Dermis microvascular lymphatic vessel endothelial cell (primary cell): ENCODE measurements at places on chromosomes 7 and 10.

DNA sequence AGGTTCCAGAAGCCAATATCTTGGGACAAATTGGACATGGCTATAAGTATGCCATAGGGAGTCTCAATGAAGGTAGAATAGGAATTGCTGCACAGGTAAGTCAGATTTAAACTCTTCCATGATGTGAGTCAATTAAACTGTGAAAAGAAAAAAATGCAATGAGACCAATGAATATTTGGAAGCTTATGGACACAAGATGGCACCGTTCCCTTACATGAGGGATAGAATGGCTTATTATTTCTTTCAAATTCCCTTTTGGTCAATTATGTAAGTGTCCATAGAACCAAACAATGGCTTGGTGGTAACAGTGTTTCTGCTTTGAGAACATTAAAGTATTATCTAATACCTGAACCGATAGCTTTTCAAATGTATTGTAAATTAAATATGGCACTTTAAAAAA is 35.6 kb downstream of the ACADSB start:
- peak; percentile 4 for DNase-seq

DNA sequence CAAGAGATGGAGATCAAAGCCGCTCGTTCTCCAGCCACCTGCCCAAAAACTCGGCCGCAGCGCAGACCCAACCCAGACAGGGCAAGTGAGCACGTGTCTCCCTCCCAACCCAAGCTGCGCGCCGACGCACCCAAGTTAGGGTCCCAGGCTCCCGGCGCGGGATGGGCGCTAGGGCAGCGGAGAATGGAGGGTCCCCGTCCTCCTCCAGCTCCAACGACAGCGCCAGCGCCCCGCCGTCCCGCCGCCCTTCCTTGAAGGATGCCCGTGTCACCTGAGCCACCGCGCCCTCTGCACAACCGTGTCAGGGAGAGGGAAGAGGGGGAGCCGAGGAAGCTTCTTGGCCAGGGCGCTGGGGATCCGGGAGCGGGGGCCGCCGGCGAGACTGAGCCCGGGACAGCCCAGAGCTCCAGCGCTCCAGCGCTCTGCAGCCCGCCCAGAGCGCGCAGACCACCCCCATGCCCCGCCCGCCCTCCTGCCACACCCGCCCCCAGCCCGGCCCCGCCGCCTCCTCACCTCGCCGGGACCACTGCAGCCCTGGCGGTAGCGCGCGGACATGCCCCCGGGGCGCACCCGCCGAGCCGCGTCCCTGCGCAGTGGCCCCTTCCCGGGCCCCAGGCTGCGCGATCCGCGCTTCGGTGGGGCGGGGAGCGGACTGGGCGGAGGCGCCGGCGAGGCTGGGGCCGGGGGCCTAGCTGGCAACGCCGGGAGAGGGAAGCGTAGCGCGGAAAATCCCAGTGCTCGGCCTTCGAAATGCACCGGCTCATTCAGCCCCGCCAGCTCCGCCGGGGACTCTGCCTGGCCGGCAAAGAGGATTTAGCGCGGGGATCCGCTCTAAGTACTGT is at the start of gene SLC16A12:
TSS of gene SLC16A12 (minus strand) at position 424 of the 842 bp plus-strand sequence. CDS start 73,016 bp downstream, outside the sequence.
- DNase-seq = peak; percentile 2

- no peak for DNase-seq
These were observed 30.0 kb downstream of the ELFN1 start for GRCh38 chr7:1700086-1700485.

DNA sequence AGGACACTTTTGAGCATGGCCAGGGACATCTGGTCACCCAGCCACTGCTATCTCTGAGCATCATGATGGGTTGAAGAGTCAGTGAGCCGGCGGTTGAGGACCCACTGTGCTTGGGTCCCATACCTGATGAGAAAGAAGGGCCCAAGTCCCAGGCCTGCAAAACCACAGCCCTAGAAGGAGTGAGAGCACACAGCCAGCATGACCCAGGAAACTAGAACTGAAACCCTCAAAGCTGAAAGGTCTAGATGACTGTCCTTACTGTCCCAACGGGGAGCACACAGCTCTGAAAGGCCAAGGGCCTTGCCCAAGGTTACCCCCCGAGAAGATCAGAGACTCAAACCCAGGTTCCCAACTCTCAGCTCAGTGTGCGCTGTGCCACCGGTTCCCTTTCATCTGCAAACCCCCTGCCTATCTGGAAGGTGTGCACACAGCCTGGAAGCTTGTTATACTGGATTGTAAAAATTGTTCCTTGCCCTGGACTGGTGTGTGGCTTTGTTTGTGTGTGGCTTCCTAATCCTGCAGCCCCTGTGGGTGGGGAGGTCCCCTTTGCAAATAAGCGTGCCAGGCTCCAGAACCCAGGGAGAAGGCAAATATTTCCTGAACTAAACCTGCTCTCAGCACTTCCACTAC is 22.6 kb upstream of the PSAP start:
- no peak for DNase-seq

GRCh38 chr7:94088560-94088959 is 84.4 kb upstream of the BET1 start:
- DNase-seq = peak; percentile 7

DNA sequence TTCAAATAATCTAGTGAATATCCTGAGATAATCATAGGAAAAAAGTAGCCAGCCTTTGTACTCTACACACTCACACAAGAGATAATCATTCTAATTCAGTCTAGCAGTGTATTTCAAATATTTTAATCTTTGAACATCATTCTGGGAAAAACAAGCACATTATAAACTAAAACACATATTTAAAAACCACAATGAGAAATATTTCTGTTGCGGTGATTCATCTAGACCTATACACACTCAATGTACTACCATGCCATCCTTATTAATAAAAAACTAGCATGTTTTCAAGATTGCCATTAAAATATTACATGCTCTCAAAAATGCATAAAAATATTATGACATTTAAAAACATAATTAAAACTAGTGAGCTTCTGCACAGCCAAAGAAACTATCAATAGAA is 11.8 kb downstream of the COG5 start:
- DNase-seq = no peak

GRCh38 chr10:28631896-28632583 is 45.3 kb upstream of the BAMBI start:
- DNase-seq = no peak

GRCh38 chr10:49619613-49620012 is 5.8 kb downstream of the CHAT start:
- no peak for DNase-seq

DNA sequence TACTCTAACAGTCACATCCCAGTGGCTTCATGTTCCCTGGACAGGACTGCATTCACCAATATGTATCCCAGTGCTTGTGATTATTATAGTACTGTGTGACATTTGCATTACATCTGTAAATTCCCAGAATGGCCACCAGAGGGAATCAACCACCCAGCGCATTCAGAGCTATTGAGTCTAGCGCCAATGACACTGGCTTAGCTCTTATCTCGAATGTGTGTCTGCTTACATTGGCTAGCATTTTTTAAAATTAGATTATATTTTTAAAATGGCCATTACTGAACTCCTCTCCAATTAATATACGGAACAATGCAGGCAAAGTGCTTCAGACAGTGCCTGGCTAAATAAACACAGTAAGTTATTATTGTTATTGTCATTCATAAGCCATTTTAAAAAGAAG is 36.3 kb downstream of the TRIL start:
- peak; percentile 67 for DNase-seq

DNA sequence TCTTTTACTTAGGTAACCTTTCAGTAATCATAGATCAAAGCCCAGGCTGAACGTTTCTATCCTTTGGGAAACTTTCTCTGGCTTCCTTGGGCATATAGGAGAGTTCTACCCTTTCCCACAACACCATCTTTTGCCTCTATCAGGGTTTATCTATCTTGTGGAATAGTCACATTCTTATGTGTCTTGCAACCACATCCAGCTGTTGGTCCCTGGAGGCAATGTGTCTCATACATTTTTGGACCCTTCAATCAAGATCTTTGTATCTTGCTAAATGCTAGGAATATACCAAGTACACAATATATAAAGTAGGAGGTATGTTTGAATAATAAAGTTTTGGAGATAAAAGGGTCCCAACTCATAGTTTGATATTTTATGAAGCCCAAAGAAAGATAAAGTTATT is 121.7 kb downstream of the RNLS start:
- DNase-seq = no peak

DNA sequence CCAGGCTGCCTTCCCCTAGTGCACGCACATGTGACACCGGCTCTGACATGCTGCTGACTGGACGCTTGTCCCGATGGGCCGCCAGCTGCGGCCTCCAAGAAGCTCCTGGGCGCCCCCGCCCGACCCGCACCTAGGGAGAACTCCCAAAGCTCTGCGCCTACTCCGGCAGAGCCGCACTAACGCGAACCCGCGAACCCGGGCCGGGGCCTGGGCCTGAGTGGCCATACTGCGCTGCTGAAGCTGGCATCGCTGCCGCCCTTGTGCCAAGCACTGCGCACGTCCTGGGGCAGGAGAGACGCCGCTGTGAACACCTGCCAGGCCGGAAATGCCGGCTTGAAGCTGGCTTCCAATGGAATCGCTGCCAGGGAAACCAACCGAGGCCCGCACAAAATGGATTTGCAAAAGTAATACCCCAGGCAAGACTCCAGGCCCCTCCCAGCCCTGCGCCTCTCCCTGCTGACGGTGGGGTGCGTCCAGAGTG is 85.1 kb downstream of the WASHC2A start:
- no peak for DNase-seq

DNA sequence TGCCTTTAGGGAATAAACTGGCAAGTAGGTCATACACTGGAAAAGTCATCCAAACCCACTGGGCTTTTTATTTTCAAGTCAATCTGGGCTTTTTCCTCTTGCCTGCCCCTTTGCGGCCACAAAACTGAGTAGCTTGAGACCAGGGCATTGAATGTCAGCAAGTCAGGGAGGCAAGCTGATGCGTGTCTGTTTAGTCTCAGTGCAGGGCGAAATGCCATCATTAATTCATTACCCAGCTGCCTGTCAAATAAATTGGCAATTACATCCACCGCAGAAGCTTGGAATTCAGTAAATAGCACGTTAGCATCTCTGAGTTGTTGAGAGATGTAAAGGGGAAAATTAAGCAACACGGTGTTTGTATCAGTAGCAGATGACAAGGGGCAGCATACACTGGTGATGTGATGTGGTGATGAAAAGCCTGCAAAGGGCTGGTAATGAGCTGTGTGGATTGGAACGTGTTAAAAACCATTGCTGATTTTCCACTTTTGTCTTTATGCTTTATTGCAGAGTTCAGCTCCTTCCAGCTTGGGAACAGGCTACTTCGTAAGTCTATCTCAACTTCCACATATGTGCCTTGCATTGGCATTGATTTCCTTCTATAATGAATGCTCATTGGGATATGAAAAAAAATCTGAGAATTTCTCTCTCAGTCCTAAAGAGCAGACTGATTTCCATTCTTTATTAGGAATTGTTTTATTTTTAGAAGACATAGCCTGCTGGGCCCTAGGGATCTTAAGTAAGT is 535.9 kb downstream of the AUTS2 start:
- DNase-seq = no peak

DNA sequence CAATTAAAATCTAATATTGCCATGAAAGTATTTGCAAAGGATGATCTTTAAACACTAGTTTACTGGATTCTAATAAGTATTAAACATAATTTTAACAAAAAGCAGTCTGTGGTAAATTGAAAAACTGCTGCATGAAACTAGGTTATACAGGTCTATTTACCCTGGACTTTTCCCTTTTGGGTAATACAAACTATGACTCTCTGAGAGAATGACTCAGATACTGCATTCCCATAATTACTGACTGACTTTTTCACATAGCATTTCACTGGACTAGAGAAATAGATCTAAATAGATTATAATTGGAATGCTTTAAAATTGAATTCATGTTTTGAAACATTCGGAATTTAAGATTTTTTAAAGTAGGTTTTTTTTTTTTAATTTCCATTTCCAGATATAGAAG is 395.7 kb downstream of the THSD7A start:
- no peak for DNase-seq

GRCh38 chr10:96358851-96359540 is at the start of gene OPALIN:
Gene OPALIN, minus strand, starts transcription at chr10:96359002. Its CDS starts 106 bp downstream, at chr10:96358896.
- no peak for DNase-seq

- DNase-seq = no peak
These were observed 31.7 kb upstream of the IKZF1 start for GRCh38 chr7:50272808-50273207.

- DNase-seq = no peak
These were observed 22.1 kb downstream of the CYP17A1 start for GRCh38 chr10:102814873-102815661.

DNA sequence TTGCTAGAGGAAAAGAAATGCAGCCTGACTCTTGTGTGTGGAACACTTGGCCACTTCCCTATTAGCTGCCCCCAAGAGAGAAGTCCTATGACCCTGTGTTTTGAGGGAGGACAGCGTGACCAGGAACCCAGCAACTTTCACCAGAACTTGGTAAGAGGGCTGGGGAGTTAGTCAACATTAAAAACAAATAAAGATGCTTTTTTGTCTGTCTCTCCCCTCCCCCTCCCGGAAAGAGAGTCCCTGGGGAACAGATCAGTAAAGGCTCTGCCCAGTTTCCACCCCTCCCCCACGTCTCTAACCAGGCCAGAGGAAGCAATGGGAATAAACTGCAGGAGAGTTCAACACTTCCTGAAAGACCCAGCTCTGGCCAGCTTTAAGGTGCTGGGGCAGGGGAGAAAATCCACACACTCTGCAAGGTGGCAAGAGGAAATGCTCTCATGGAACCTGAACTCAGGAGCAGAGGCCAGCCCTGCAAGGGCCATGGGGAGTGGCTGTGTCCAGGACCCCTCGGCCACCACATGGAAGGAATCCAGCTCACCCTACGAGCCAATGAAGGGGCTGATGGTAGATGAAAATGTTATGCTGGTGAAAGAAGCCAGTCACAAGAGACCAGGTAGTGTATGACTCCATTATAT is 21.5 kb downstream of the SH3PXD2A start:
- DNase-seq = no peak

DNA sequence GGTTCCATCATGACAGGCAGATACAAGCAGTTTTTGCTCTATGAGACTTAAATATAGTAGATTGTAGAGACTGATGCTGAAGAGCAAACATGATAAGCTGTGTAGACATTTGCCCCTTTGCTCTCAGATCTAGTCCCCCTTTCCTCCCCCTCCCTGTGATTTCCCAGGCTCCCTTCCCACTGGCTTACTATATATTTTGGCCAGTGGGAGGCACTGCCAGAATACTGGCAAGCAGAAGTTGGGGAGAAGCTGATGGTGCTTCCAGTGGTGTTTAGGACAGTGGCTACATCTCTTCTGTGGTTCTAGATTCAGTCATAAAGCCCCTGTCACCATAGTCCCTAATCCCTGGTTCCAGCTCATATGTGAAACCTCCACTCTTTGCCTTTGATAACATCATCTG is 156.1 kb upstream of the STEAP4 start:
- DNase-seq = no peak

GRCh38 chr10:79111427-79111826 is 42.7 kb downstream of the ZMIZ1 start:
- no peak for DNase-seq

DNA sequence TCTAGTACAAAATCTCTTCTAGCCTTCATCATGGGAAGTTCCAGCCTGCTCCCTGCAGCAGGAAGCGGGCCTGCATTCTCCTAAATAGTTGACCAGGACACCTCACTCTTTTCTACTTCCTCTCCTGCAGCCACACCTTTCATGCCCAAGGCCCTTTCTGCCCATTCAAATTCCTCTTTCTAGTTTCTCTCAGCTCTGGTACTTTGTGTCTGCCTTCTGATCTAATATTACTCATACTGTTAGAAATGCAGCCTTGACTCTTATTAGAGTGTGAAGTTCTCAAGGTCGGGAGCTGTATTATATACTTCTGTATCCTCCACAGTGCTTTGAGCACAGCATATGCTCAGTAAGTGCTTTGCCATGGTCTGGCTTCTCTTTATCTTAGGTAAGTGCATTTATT is 103.1 kb downstream of the PRKCQ start:
- no peak for DNase-seq
